Germinal center (tissue), 1 donor: ENCODE measurements at places on chromosomes 3 and 15.

- DNase-seq: no peak
Measured at GRCh38 chr3:166637984-166638530, 742.0 kb downstream of the ZBBX start.

GRCh38 chr15:70320482-70320881 is 222.8 kb upstream of the TLE3 start:
- peak; percentile 55 for DNase-seq

GRCh38 chr15:60682615-60683014 is 203.7 kb upstream of the ICE2 start:
- DNase-seq: no peak

DNA sequence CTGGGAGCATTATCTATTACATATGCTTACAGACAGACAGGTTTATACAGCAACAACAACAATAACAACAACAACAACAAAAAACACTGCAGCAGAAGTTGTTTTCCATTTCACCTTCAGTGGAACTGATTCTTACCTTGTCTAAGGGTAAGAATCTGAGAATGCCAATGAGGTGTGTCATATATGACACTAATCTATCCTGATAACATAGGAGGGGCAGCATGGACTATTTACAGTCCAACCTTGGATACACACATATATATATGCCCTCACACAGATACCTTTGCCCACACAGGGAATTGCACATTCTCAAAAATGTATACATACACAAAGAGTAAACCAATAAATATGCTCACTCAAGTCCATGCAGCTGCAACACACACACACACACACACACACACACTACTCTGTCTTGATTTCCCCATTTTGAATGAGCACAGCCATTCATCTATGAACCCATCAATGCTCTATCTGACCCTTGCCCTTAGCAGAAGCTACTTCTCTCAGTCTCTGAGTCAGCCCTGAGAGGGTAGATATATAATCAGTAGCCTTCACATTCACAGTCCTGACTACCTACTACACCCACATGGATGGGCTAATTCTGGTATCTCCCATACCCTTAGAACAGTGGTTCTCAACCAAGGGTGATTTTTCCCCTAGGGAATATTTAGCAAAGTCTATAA is 9.7 kb upstream of the TRANK1 start:
- DNase-seq: no peak

DNA sequence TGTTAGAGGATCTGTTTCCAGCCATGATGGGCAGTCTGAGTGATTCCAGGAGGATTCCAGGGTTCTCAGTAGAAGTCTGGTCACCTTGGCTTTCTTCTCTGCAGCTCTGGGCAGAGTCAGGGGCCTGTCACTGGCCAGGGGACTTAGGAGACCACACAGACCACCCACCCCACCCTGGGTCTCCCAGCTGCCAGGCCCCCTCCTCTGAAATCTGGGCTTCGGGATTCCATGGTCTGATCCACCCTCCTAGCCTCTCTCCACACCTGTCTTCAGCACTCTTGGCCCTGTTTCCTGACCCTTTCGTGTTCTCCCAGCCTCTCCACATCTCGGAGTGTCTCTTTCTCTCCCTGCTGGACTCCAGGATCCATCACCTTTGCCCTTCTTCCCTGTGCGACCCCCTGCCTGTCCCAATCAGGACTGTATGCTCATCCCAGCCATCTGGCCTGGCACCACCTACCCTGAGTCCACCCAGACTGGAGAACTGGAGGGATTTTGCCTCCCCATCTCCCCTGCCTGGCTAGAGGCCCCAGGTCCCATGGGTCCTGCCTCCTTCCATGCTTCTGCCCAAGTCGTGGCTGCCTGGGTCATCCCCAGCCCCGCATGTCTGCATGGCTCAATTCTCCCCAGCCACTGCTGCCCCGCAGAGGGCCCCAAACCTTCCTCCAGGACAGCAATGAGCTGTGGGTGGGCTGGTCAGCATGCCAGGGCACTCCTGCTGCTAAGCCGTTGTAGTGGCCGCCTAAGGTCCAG is 34.3 kb downstream of the GOLGA6L10 start:
- no peak for DNase-seq

GRCh38 chr3:187850258-187850921 is 105.1 kb upstream of the BCL6 start:
- DNase-seq: no peak

- no peak for DNase-seq
Measured at GRCh38 chr3:170220871-170221270, 1.4 kb upstream of the PRKCI start.

DNA sequence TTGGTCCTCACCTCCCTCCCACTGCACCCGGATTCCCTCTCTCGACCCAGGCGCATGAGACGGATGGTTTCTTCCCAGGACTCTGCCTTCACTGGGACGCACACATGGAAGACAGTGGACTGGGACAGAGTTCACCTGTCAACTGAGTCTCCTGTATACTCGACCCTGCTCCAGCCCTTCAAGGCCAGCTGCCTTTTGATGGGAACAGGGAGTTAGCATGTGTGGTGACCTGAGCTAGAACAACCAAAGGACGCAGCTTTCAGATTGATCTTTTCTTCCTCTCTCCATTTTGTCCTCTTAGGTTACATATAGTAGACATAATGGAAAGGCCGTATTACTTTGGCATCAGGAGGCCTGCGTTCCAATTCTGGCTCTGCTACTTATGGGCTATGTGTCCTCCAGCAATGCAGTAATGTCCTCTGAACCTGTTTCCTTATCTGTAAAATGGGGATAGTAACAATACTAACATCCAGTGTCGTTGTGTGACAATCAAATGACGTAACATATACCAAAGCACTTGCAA is 94.1 kb downstream of the PEX5L start:
- DNase-seq: no peak

DNA sequence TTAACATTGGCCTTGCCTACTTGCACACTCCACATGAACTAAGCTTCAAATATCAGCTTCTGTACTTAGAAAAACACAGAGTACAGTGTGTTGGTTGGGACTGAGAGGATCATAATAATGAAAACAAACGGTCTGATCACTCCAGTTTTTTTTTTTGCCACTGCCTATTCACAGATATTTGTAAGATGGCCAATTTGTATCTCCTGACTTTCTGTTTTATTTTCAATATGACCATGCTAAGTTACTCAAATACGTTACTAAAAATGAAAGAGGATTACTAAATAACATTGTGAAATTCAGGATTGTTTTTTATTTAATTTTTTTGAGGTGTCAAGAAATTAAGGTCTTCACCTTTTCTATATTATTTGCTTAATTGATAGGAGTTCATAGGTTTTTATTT is 595.1 kb downstream of the TUSC7 start:
- no peak for DNase-seq

DNA sequence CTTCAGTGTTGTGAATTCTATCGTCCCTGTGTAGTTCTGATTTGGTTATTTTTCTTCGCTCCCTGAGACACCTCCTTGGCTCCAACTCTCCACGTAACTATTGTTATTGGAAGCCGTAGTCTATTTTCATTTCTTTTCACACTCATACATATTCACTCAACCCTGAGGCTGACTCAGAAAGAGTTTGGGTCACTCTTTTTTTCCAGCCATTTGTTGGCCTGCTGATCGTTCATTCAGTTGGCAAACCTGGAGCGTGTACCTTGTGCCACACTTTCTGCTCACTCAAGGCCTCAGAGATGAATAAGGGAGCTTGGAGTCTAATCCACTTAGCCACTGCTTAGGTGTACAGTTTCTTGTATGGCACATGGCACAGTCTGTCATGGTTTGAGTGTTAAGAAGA is 22.4 kb downstream of the GYG1 start:
- no peak for DNase-seq

GRCh38 chr3:128266453-128266852 is 113.2 kb downstream of the EEFSEC start:
- no peak for DNase-seq

GRCh38 chr15:88981244-88982215 is 68.4 kb upstream of the MFGE8 start:
- no peak for DNase-seq

GRCh38 chr15:34889476-34889875 is 80.1 kb downstream of the AQR start:
- no peak for DNase-seq

DNA sequence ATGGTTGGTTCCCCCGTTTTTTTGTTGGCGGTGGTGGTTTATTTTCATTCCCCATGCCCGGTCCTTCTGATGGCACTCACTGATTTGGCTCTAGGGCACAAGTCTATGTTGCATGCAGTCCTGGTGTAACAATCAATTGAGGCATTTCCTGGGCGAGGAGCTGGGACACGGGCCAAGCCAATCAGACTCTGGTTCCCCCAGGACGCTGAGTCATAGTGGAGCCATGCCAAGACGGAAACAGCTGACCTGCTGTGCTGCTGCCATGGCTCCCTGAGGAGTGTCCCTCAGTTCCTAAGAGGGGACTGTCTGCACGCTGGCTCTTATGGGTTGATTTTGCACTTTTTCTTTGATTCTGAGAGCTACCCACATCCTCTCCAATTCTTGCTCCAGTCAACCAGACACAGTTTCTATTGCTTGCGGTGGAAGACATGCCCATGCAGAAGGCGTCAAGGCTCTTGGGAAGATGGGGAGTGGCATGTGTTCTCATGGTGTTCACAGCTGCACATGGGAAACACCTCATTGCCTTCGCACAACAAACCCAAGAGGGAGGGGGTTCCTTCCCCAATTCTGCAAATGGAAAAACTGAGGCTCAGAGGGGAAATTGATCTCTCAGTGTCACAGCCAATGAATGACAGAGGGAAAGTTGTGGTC is 28.3 kb upstream of the ALDH1L1 start:
- no peak for DNase-seq

- no peak for DNase-seq
Measured at GRCh38 chr3:105691633-105692032, 177.2 kb downstream of the CBLB start.

- DNase-seq: no peak
Measured at GRCh38 chr15:74144153-74144775, 13.9 kb downstream of the ISLR2 start.

- no peak for DNase-seq
Measured at GRCh38 chr3:15535732-15536131, 14.2 kb upstream of the COLQ start.

- DNase-seq: no peak
Measured at GRCh38 chr3:66075281-66075680, 36.6 kb upstream of the MAGI1 start.

- peak; percentile 50 for DNase-seq
Measured at GRCh38 chr3:67384760-67385397, 269.5 kb downstream of the SUCLG2 start.

GRCh38 chr3:156792114-156792513 is 34.0 kb upstream of the LEKR1 start:
- DNase-seq: no peak

DNA sequence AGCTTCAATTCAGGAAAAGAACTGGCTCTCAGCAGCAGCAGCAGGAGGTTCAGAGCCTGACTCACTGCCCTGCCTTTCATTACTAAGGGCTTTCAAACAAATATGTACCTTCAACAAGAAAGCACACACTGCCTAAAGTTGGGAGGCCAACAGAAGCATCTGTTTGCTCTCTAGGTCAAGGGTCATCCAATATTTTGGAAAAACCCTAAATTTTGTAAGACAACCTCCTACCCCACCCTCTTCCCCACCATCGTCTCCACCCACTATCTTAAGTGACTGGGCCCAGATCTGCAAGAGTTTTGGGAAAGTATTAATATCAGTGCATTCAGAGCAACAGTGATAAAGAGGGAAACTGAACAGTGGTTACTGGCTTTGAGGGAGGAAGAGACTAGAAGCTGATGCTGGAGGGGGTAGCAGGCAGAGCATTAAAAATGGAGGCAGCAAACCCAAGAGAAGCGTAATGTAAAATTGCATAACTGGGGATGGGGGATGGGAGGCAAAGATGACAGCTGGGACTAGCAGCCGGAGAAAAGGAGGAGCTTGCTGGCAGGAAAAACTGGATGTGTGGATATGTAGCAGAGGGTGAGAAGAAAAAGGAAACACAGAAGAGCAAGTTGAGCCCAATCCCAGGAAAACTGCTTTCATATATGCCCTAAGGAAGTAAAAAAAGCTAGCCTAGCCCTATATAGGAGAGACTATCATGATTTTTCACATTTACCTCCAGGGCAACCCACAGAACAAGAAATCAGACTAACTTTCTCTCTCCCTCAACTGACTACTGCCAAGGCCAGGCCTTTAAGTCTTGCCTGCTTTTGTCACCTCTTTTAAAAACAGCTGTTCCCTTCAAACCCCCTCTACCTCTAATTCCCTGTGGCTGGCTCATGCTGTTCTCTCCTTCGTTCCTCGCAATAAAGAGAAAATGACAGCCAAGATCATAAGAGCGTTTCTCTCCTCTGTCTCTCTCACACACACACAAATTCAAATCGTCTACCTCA is 31.4 kb downstream of the NPTN start:
- no peak for DNase-seq

GRCh38 chr3:157238457-157238856 is 78.5 kb upstream of the CCNL1 start:
- no peak for DNase-seq

DNA sequence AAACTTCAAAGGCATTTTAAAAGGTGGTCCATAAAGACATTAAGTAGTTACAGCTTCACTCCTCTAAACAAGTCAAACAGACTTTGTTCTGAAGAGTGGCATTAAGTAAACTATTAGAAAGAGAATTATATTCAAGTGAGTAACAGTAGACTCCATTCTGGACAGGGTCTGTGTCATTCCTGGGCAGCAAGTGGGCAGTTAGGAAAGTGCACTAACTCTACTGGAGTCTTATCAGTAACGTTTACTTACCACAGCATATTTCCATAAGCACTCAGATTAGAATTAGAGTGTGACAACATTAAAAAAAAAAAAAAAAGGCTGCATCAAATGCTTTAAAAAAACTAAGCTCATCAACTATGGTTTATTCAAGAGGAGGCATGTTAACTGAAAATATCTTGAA is 10.6 kb downstream of the UBR1 start:
- DNase-seq: no peak

GRCh38 chr3:124592658-124593441 is 137.4 kb upstream of the UMPS start:
- DNase-seq: no peak

- no peak for DNase-seq
Measured at GRCh38 chr3:30638685-30639412, 32.4 kb downstream of the TGFBR2 start.

DNA sequence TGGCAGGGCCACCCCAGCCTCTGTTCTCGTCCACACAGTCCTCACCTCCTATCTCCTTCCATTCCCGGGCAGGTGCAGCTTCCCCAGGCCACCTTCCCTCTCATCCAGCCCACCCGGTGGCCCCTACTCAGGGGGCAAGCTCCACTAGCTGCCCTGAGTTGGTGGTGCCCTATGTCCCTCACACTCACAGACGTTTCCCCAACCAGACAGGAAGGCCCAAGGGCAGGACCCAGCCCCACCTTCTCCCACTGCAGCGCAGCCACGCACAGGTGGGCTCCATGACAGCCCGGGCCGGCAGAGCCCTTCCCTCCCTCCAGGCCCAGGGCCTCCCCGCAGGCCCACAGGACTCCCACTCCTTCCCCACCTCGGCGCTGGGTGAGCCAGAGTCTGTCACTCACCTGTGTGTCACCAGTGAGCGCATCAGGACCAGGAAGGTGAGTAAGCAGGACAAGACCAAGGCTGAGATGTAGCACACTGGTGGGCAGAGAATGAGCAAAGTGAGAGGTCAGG is 11.1 kb downstream of the ISLR start:
- no peak for DNase-seq

DNA sequence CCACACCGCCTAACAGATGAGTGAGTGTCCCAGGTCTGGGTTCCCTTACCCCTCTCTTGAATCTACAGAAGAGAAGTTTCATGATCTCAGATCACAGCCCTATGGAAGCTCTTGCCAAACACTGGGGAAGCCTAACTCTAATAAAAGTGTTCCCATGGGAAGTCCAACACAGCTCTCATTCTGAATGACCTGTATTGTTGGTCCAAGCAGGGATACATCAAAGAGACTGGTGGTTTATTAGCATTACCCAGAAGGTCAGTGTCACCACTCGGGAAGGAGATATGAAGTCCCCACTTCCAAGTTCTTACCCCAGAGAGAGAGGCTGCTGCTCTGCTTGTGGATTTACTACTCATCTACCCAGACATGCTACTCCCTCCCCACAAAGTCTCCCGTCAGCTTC is 9.0 kb upstream of the NCBP2 start:
- no peak for DNase-seq
